A673 (cell line): ENCODE measurements at places on chromosomes 5 and 9. TPM values are rescaled to one million over a fixed set of nuclear protein-coding genes. Genes with fewer than 3 reads are reported as not detected.

- no peaks in the 10 kb centered on the region for H3K36me3 ChIP-seq
- no peaks in the 10 kb centered on the region for H3K27me3 ChIP-seq
- H3K4me3 ChIP-seq: no peak overlapping the region
- H3K4me1 ChIP-seq: no peaks in the 10 kb centered on the region
Measured at GRCh38 chr5:98836175-98836574, 62.7 kb downstream of the RGMB start.

DNA sequence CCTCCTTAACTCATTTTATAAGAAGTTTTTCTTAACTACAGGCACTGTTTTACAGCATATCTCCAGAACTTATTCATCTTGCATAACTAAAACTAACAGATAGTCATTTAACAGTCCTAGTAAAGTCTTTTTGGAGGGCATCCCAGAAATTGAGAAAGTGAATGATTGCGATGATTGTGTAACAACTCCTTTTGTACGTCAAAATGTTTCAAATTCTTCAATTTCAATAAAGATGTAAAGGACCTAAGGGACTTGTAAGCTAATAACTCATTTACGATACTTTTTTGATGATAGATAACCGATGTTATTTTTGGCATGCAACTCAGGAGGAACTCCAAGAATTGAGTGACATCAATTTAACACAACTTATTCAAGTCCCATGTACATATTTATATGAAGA lies 42.7 kb downstream of the SVEP1 start:
- H3K27ac ChIP-seq: no peak overlapping the region
- H3K27me3 ChIP-seq: no peaks in the 10 kb centered on the region
- no peaks in the 10 kb centered on the region for H3K36me3 ChIP-seq
- H3K4me1 ChIP-seq: peaks cover 26% of the 10 kb centered on the region
- H3K4me3 ChIP-seq: no peak overlapping the region
- DNase-seq: peak; percentile 58

GRCh38 chr5:161847447-161847846 lies 473 bp upstream of the GABRA1 start:
- H3K4me3 ChIP-seq: no peak overlapping the region
- H3K27ac ChIP-seq: no peak overlapping the region
- H3K36me3 ChIP-seq: no peaks in the 10 kb centered on the region
- H3K27me3 ChIP-seq: peaks cover 51% of the 10 kb centered on the region
- H3K4me1 ChIP-seq: peaks cover 3% of the 10 kb centered on the region
- DNase-seq: no peak

- no peak overlapping the region for H3K4me3 ChIP-seq
- no peak overlapping the region for H3K27ac ChIP-seq
- no peaks in the 10 kb centered on the region for H3K36me3 ChIP-seq
- H3K27me3 ChIP-seq: no peaks in the 10 kb centered on the region
Measured at GRCh38 chr5:62718324-62718723, 139.7 kb downstream of the LRRC70 start.

DNA sequence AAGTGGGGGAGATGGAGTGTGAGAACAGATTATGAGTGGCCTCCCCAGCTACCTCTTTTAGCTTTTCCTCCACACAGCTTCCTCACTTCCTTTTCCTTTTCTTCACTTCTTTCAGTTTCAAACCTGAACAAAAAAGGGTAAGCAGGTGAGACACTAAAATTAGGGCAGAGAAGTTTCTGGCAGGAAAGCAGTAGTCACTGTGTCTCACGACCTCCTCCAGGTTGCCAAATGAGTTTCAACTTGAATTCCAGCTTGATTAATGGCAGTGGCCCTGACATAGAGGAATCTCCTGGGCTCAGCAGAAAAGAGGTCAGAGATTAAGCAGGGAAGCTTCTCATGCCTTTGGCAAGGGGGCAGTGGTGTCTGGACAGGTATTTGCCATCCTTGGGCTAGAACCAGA lies 63.7 kb upstream of the SPINK5 start:
- H3K27me3 ChIP-seq: no peaks in the 10 kb centered on the region
- no peaks in the 10 kb centered on the region for H3K4me1 ChIP-seq
- no peak for DNase-seq
- H3K27ac ChIP-seq: no peak overlapping the region
- no peaks in the 10 kb centered on the region for H3K36me3 ChIP-seq

DNA sequence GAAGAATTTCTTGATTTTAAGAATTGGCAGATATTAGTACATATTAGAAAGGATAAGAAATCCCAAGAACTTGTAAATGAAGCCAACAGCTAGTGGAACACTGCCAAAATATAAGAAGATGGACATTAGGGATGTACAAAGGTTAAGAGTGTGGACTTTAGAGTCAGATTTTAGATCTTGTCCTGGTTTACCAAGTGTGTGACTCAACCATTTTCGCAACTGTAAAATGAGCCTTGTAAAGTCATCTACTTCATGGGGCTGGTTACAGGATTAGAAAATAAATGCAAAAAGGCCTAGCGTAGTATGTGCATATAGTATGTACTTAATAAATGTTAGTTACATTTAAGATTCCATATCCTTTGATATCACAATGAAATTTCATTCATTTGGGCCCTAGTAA lies 260.0 kb downstream of the RAB3C start:
- H3K27me3 ChIP-seq: no peaks in the 10 kb centered on the region
- H3K36me3 ChIP-seq: no peaks in the 10 kb centered on the region
- no peak overlapping the region for H3K27ac ChIP-seq

DNA sequence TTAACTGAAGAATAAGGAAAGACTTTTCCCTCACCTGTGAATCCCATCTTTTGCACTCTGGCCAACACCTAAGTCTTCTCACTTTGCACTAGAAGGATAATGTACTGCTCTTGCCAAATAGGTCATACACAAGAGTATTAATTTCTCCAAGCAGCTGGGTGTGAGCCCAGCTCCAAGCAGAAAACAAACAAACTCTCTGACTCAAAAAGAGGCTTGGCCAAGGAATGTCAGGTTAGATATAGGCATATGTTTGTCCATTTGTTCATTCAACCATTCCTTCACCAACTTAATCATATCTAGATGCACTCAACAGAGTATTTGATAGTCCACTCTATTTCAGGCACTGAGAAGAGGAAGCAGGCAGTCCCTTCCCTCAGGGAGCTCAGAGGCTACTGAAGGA lies 84.4 kb downstream of the HTR4 start:
- no peak overlapping the region for H3K4me3 ChIP-seq
- H3K27me3 ChIP-seq: peaks cover 67% of the 10 kb centered on the region
- H3K4me1 ChIP-seq: no peaks in the 10 kb centered on the region
- no peak overlapping the region for H3K27ac ChIP-seq

DNA sequence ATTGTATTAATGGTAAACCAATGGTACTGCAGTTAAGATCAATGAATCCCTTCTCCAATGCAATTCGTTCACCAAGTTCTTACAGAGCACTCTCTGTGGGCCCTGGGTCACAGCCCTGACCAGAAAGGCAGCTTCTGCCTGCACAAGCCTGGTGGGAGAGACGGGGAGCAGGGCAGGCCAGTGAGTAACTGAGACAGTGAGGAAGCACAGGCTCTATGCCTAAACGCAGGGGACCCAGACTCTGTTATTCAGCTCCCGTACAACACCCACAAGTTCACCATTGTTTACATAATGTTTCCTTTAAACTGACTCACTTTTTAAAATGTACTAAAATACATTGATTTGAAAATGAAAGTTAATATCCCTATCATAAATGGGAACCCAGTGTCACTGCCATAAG lies 40.5 kb upstream of the CTSL start:
- peaks cover 94% of the 10 kb centered on the region for H3K36me3 ChIP-seq
- H3K4me3 ChIP-seq: no peak overlapping the region
- H3K27me3 ChIP-seq: no peaks in the 10 kb centered on the region
- DNase-seq: no peak
- no peaks in the 10 kb centered on the region for H3K4me1 ChIP-seq

- H3K4me1 ChIP-seq: peaks cover 15% of the 10 kb centered on the region
- peak; percentile 57 for DNase-seq
- no peaks in the 10 kb centered on the region for H3K27me3 ChIP-seq
- H3K27ac ChIP-seq: peak overlapping the region; percentile 75
Measured at GRCh38 chr5:163407034-163407655, 30.2 kb upstream of the CCNG1 start.

DNA sequence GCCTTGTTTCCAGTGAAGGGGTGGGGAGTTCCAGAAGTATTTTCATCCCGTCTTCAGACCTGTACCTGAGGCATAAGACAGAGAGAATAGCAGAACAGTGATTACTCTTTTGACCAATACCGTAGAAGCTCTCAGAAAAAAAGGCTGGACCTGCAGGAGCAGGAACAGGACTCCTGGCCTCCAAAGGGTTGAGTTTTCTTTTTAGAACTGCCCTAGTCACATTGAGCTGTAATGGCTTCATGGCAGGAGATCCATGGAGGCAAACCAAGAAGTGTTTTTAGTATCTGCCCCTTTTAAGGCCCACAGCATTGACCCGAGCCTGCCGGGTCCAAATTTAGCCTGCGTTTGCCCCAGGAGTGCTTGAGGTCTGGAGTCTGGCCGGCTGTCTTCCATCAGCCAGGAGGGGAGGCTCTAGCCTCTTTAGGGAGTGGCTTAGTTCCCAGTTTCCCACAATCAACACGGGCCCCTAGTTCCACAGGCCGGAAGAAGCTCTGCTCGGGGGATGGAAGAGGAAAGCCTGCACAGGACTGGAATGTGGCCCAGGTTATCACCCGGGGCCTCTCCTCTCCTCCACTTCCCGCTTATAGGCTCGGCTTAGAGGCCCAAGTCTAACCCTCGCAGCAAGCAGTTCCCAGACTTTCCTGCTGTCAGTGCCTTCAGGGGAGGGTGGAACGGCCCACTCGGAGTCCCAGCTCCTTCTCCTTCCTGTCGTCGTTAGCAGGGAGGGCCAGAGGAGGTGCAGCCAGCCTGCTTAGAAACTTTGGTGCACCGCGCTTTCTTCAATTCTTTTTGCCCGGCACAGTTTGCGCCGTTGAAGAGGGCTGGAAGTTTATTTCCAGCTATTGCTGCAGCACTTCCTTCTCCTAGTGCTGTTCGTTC lies 80.7 kb downstream of the C9orf152 start:
- no peak overlapping the region for H3K27ac ChIP-seq
- DNase-seq: no peak
- no peak overlapping the region for H3K4me3 ChIP-seq
- no peaks in the 10 kb centered on the region for H3K4me1 ChIP-seq

DNA sequence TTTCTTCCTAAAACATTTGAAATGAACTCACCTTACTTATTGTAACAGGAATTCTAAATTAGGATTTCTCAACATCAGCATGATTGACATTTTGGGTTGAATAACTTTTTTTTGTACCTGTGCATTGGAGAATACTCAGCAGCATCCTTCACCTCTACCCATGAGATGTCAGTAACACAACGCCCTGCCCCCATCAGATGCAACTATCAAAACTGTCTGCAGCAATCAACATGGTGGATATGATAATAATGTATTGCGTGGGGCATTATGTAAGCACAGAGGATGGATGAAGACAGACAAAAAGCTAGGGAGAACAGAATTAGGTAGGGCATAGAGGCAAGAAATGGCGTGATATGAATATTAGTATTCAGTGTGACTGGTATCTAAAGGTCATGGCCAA lies 94.1 kb downstream of the PLK2 start:
- no peak overlapping the region for H3K4me3 ChIP-seq
- H3K4me1 ChIP-seq: no peaks in the 10 kb centered on the region
- no peaks in the 10 kb centered on the region for H3K36me3 ChIP-seq
- no peaks in the 10 kb centered on the region for H3K27me3 ChIP-seq

DNA sequence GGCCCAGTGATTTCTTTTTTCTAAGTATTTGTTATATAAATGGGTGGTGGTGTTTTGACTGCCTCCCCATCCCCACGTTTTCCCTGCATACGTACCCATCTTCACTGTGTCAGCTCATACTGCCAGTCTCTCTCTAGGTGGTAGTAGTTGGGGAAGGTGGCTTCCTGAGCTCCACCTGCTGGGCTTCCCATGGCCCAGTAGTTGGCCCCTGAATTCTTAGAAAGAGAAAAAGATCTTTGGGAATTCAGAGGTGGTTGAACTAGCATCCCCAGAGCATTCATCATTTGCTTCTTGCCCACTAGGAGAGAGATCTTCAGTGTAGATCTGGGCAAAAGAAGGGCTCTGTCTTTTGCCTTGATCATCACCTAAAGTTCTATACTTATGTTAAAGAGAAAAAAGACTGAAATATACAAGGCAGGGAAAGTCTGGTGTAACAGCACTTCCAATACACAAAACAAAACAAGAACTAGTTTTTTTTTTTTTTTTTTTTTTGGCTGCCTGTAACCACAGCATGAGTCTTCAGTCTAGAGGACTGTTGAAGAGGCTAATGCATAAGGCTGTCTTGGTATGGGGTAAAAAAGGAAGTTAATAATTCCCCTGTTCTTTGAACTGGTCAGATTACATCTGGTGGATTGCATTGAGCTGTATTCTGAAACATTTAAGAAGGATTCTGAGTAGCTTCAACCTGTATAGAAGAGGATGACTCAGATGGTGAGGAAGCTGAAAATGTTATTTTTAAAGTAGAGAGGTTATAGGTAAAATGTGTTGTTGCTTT lies 128.7 kb downstream of the ATG10 start:
- no peak overlapping the region for H3K27ac ChIP-seq
- H3K4me3 ChIP-seq: no peak overlapping the region
- no peak for DNase-seq

- no peak for DNase-seq
- no peaks in the 10 kb centered on the region for H3K36me3 ChIP-seq
- no peaks in the 10 kb centered on the region for H3K27me3 ChIP-seq
- peaks cover 30% of the 10 kb centered on the region for H3K4me1 ChIP-seq
- no peak overlapping the region for H3K27ac ChIP-seq
Measured at GRCh38 chr5:24623031-24623430, 21.7 kb downstream of the CDH10 start.

DNA sequence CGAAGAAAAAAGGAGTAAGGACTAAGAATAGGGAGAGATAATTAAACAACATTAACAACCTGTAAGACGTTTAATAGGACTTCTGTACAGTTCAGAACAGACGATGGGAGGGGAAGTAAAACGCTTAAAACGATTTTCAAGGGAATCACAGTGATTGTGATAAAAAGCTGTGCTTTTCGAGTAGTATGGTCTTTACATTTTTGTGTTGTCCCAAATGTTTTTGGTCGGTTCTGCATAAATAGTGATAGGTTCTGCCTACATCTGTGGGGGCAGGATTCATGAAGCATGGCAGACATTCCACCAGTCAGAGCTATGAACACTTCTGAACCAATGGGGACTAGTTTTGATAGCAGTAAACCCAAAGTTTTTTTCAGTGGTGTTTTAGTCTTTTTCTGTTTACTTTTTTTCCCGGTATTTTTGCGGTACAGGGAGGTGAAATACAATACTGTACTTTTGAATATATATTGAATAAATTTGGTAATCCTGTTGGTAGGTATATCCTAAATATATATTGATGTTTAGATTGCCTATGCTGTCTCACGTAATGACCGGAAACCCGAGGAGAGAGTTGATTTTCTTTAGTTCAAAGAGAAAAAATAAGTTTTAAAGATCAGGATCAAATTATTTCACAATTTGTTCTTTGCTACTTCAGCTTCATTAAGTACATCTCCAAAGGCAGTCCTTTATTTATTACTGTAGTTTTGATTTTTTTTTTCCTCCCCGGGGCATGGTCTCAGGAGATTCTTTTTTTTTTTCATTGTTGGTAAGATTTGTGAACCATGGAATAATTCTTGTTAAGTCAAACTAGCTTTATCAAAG lies 1.3 kb downstream of the ERBIN start:
- H3K36me3 ChIP-seq: no peaks in the 10 kb centered on the region
- peaks cover 7% of the 10 kb centered on the region for H3K4me1 ChIP-seq
- peak; percentile 58 for DNase-seq
- peak overlapping the region; percentile 73 for H3K4me3 ChIP-seq
- no peaks in the 10 kb centered on the region for H3K27me3 ChIP-seq

- no peak for DNase-seq
- H3K27ac ChIP-seq: no peak overlapping the region
- no peak overlapping the region for H3K4me3 ChIP-seq
- no peaks in the 10 kb centered on the region for H3K27me3 ChIP-seq
Measured at GRCh38 chr5:91162534-91163381, 220.4 kb downstream of the ARRDC3 start.

Gene BDP1
- 71.1 and 73.5 TPM in 2 replicates for total RNA-seq

Gene CD274
- 0.33 and 0.62 TPM in 2 replicates for total RNA-seq

Gene CD14
- 0.41 and 0.48 TPM in 2 replicates for total RNA-seq

Gene STKLD1
- 0.52 and 1.5 TPM in 2 replicates for total RNA-seq

Gene NREP
- 31.0 and 36.4 TPM in 2 replicates for total RNA-seq

Gene FSD1L
- 9.1 and 9.8 TPM in 2 replicates for total RNA-seq

Gene PPP2R2B
- total RNA-seq: not detected in 2 replicates

Gene PRRX2
- 12.7 and 16.6 TPM in 2 replicates for total RNA-seq

Gene SV2C
- total RNA-seq: 3.1 and 4.1 TPM in 2 replicates
